Naive thymus-derived CD4-positive, alpha-beta T cell (primary cell): ENCODE measurements at places on chromosomes 11 and 22. TPM values are rescaled to one million over a fixed set of nuclear protein-coding genes. Genes with fewer than 3 reads are reported as not detected.

GRCh38 chr22:41458161-41458728 is 10.2 kb downstream of the PHF5A start:
- H3K27me3 ChIP-seq = no peaks in the 10 kb centered on the region
- H3K27ac ChIP-seq = no peak overlapping the region
- H3K4me1 ChIP-seq = no peaks in the 10 kb centered on the region
- DNase-seq = no peak

DNA sequence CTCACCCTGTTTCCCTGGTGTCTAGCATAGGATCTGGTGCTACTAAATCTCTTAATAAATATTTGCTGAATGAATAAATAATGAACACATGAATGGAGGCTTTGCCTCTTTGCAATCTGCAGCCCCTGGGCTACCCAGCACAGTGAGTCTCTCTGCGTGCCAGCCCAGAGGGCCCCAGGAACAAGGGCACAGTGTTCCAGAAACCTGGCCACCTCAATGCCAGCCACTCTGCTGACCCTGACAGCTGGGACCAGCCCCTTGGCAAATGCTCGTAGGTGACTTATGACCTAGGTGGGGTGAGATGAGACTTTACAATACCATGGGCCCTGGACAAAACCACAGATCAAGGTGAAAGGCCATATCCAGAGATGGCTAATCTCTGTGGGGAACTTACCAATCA is 31.6 kb downstream of the UQCR10 start:
- no peaks in the 10 kb centered on the region for H3K4me1 ChIP-seq
- H3K27ac ChIP-seq = no peak overlapping the region
- peaks cover 89% of the 10 kb centered on the region for H3K36me3 ChIP-seq
- DNase-seq = no peak
- no peak overlapping the region for H3K4me3 ChIP-seq

OR52I2 gene
- total RNA-seq = not detected

DNA sequence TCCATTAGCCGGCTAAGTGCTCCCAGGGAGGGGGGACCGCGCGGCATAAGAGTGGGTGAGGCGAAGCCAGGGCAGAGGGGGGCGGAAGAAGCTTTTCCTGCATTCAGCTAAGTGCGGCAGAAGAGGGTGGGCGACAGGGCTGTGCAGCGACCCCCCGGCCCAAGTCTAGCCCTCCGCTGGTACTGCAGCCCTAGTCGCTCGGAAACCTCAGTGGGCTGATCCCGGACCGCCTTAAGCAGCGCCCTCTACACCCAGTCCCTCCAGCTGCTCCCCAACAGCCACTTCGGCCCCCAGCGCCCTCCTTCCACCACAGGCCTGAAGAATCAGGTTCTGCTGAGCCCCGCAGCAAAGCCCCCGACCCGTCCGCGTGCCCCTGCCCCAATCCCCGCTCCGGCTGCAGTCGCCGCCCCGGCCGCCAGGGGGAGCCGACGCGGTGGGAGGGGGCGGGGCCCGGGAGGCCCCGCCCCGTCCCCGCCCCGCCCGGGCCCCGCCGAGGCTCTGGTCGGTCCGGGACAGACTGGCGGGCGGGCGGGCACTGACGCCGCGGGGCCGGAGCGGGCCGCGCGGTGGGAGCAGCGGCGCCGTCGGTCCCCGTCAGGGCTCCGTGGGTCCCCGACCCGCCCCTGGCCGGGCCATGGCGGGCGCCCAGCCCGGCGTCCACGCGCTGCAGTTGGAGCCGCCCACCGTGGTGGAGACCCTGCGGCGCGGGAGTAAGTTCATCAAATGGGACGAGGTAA is at the start of gene PLCB3:
TSS of gene PLCB3 (plus strand) at position 515 of the 737 bp plus-strand sequence. CDS start at position 635, 120 bp downstream.
- peaks cover 13% of the 10 kb centered on the region for H3K4me1 ChIP-seq
- H3K27ac ChIP-seq = peak within 1 kb of the TSS; percentile 59
- peak within 1 kb of the TSS; percentile 69 for H3K4me3 ChIP-seq
- no peaks in the 10 kb centered on the region for H3K36me3 ChIP-seq

XKR3 gene
- not detected for total RNA-seq

CCDC88B gene
- total RNA-seq = 182 TPM

DNA sequence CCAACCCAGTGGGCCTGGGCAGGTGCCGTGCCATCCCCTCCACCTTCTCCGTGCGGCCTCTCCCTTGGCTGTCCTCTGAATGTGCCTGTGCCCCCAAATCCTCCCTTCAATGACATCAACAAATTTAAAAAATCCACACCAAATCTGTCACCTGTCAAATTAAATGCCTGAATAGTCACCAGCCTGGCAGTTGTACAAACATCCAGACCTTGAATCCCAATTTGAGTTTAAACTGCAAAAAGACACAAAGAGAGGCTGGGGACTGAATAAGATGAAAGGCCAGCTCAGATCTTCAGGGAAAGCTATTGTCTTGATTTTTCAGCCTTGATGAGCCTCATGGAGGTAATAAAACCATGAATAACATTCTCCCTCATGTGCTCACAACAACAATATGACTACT is 194.7 kb downstream of the KIRREL3 start:
- no peaks in the 10 kb centered on the region for H3K27me3 ChIP-seq
- H3K4me3 ChIP-seq = no peak overlapping the region
- no peaks in the 10 kb centered on the region for H3K36me3 ChIP-seq

GRCh38 chr11:4671741-4672140 is 25.9 kb downstream of the OR51E2 start:
- H3K27ac ChIP-seq = no peak overlapping the region
- no peak for DNase-seq
- H3K27me3 ChIP-seq = no peaks in the 10 kb centered on the region
- no peak overlapping the region for H3K4me3 ChIP-seq
- H3K4me1 ChIP-seq = no peaks in the 10 kb centered on the region

C11orf65 gene
- 0.27 TPM for total RNA-seq

DNA sequence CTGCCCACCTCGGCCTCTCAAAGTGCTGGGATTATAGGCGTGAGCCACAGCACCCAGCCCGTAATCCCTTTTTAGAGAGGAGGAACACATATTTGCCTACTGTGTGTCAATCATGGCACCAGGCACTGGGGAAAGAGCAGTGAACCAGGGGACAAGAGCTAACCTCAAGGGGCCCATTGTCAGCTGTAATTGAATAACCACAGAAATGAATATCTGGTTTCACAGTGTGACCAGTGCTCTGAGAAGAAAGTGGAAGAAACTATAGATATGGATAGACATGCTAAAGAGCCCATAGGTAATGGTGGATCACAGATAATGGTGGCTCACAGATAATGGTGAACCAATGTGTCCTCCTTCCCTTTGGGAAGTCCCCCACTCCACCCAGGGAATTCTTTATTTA is 8.6 kb upstream of the KCTD14 start:
- H3K27me3 ChIP-seq = no peaks in the 10 kb centered on the region
- H3K4me1 ChIP-seq = no peaks in the 10 kb centered on the region
- DNase-seq = no peak
- no peak overlapping the region for H3K4me3 ChIP-seq
- H3K36me3 ChIP-seq = no peaks in the 10 kb centered on the region

DNA sequence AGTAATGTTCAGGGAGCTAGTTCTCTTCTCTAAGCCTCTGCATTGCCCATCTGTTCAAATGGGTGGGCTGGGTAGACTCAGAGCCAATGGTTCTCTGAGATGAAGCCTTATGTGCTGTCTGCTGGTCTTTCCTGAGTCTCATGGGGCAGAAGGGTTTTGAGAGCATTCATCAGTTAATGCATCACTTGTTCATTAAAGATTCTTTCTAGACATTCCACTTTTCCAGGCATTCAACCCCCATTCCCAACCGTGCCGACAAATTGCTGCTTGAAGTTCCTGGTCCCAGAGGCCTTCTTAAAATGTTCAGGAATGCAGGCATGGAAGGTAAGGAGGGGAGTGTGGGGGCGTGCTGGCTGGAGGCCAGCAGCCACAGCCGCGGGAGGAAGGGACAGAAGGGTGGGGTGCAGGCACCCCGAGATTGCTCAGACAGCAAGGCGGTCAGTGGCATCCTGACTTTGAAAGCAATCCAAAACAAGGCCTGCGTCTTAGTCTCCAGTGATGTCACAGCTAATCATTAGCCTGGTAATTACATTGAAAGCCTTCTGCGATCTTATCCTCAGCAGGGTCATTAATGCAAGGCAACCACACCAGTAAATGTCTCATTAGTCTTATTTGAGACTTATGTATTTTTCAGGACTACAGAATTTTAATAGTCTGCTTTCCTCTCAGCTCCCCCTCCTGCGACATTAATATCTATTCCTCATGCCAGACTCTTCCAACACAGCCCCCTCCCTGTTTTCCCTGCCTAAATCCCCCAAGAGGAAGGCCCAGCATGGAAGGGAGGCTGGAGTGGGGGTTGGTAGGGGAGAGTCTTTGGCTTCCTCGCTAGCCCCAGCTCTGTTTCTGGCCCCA is 328.8 kb downstream of the MIAT start:
- H3K27ac ChIP-seq = no peak overlapping the region
- H3K27me3 ChIP-seq = no peaks in the 10 kb centered on the region
- no peak for DNase-seq
- no peak overlapping the region for H3K4me3 ChIP-seq

PTPRCAP gene
- 219 TPM for total RNA-seq

GP1BB gene
- total RNA-seq = 3.0 TPM

MS4A14 gene
- 5.6 TPM for total RNA-seq

LRRC4C gene
- total RNA-seq = not detected

DNA sequence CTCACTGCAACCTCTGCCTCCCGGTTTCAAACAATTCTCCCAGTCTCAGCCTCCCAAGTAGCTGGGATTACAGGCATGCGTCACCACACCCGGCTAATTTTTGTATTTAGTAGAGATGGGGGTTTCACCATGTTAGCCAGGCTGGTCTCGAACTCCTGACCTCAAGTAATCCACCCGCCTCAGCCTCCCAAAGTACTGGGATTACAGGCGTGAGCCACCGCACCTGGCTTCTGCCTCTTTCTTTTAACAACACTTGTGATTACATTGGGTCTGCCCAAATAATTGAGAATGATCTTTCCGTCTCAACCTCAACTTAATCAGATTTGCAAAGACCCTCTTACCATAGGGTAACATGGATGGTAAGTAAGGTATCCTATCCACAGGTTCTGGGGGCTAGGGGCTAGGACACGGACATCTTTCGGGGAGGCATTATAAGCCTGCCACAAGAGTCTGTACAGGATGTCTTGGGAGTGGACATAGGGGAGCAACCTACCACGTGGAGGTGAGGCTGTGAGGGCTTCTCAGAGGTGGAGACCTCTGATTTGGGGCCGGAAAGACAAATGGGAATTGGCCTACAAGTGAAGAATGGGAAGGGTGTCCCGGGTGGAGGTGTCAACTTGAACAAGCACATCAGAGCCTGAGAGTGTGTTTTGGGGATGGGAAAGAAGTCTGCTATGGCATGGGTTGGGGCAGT is 2.7 kb upstream of the CBX6 start:
- H3K4me1 ChIP-seq = peaks cover 24% of the 10 kb centered on the region
- H3K27me3 ChIP-seq = no peaks in the 10 kb centered on the region
- peaks cover 1% of the 10 kb centered on the region for H3K36me3 ChIP-seq
- no peak overlapping the region for H3K4me3 ChIP-seq
- H3K27ac ChIP-seq = no peak overlapping the region

CHRM4 gene
- total RNA-seq = 3.5 TPM

CYTH4 gene
- total RNA-seq = 227 TPM

GRCh38 chr11:93652161-93652597 is 9.3 kb upstream of the CEP295 start:
- H3K4me3 ChIP-seq = no peak overlapping the region
- no peaks in the 10 kb centered on the region for H3K4me1 ChIP-seq
- no peak overlapping the region for H3K27ac ChIP-seq

- no peaks in the 10 kb centered on the region for H3K36me3 ChIP-seq
- H3K27ac ChIP-seq = no peak overlapping the region
- H3K27me3 ChIP-seq = no peaks in the 10 kb centered on the region
- no peaks in the 10 kb centered on the region for H3K4me1 ChIP-seq
Observed at GRCh38 chr11:76653674-76654284, 16.8 kb downstream of the LRRC32 start.

DNA sequence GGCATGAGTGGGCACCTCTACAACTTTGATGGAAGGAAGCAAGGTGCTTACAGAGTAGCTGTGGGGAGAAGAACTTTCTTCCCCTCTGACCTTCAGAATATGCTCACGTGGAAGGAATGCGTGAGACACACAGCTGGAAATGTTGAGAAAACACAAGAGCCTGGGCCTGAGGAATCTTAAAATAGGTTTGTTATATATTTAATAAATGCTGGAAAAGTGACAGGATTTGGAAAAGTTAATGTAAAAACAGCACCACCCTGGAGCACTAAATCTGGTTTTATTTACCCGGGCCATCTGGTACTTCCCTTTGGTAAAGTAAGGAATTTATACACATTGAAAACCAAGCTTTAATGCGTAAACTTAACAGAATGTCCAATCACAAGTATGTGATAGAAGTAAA is 14.0 kb upstream of the AMPD3 start:
- H3K36me3 ChIP-seq = no peaks in the 10 kb centered on the region
- no peak for DNase-seq
- no peaks in the 10 kb centered on the region for H3K27me3 ChIP-seq
- H3K4me1 ChIP-seq = peaks cover 21% of the 10 kb centered on the region

DNA sequence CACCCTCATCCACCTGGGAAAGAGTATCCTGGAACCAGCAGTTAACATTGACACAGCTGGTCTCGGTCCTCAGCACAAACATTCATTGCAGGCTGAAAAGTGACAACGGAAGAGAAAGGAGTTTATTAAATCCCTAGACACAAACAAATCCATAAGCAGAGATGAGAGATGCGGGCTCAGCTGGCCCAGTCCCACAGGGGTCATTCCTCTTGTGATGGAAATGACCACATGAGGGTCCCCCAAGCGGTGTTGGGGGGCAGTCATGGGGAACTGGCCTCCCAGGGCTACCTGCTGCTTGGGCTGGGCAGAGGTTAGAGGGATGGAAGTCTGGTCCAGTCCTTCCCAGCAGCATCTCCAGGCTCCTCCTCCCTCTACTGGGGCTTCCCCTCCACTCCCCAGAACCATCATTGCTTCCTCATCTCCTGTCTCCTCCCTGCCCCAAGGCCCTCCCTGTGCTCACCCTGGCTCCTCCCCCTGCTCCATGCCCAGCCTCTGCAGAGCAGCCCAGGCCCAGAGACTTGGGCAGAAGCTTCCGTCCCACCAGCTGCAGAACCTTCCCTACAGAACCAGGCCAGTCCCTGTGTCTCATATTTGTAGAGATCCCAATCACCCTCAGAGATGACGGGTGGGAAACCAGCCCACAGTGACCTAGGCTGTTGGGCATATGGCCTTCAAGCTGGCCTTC is 5.4 kb upstream of the IGLL5 start:
- H3K36me3 ChIP-seq = no peaks in the 10 kb centered on the region
- no peak overlapping the region for H3K27ac ChIP-seq
- H3K4me1 ChIP-seq = no peaks in the 10 kb centered on the region
- no peak overlapping the region for H3K4me3 ChIP-seq

DNA sequence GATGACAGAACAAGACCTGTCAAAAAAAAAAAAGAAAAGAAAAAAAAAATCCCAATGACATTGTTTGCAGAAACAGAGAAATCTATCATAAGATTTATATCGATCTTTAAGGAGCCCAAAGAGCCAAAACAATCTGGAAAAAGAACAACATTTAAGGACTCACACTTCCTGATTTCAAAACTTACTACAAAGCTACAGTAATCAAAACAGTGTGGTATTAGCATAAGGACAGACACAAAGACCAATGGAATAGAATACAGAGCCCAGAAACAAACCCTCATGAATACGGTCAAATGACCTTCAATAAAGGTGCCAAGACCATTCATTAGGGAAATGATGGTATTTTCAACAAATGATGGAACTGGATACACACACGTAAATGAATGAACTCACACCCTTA is 12.2 kb downstream of the ARVCF start:
- no peak overlapping the region for H3K27ac ChIP-seq
- no peaks in the 10 kb centered on the region for H3K36me3 ChIP-seq
- H3K27me3 ChIP-seq = no peaks in the 10 kb centered on the region
- no peaks in the 10 kb centered on the region for H3K4me1 ChIP-seq
- DNase-seq = no peak

APOBEC3G gene
- 21.0 TPM for total RNA-seq

GRCh38 chr11:98600786-98601773 is 419.7 kb upstream of the CNTN5 start:
- DNase-seq = no peak
- H3K27ac ChIP-seq = no peak overlapping the region
- H3K36me3 ChIP-seq = no peaks in the 10 kb centered on the region
